Activated naive CD4-positive, alpha-beta T cell (primary cell): ENCODE measurements at places on chromosomes 7 and 10.

DNA sequence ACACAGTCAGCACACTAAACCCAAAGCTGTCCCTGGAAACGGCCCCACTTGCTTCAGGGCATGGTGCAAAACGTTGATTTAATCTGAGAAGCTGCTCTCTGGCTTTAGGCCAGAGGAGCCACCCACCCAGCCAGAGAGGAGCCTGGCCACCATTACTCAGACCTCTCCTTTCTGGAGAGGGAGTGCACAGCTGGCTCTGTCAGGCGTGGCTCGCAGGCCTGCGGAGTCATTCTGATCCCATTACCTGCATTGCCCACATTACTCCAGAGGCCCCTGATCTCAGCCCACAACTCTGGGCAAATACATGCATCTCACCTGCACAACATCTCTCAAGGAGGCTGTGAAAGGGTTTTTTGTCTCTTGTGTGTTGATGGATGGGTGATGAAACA, 370.0 kb upstream of the IGFBP3 start:
- no peak for DNase-seq

- no peak for DNase-seq
Observed at GRCh38 chr10:103658049-103658577, 164.6 kb downstream of the NEURL1 start.

GRCh38 chr10:109467551-109467950, 455.8 kb downstream of the XPNPEP1 start:
- DNase-seq: no peak

GRCh38 chr7:25619381-25619780, 391.1 kb upstream of the NPVF start:
- no peak for DNase-seq

GRCh38 chr7:100682991-100683658, 9.6 kb downstream of the GNB2 start:
- no peak for DNase-seq

DNA sequence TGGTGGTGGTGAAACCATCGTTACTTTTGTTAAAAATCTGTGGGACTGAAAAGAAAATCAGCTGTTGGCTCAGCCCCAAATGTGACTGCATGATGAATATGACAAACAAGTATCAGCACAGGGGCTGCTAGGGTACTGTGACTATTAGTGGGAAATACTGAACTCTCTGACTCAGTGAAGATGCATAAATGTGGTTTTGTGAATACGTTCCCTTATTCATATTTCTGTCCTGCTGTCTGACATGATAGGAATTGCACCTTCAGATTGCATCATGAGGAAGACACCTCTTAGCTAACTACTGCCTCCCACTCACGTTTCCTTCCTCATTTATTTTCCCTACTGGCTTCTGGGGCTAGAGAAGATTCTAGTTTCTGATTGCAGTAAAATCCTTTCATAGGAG, 1.4 kb downstream of the CLEC5A start:
- no peak for DNase-seq
